ENCODE measurements at places on chromosomes 16 and 17.
A peak's percentile ranks its signal among the peaks of the same experiment; 100 is the strongest.

- DNase-seq = no peak
These were observed 60.6 kb downstream of the NT5M start for GRCh38 chr17:17363638-17364337.

DNA sequence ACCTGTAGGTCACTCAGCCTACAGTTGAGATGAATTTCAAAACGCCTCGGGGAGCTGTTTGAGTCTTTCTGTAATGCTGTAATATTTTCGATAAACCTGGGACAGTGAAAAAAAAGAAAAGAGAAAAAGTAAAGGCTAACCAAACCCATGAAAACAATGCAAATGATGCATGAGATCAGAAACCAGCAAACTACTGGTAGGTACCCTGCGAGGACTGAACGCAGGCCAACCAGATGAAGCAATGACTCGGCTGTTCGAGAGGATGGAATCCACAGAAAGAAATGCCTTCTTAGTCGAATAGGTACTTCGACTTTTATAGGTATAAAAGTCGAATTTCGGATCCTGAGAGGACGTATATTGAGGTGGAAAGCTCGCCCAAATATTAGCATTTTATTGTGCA, 509 bp upstream of the ATAD5 start:
- DNase-seq = no peak

- peak; percentile 27 for DNase-seq
These were observed 36.1 kb downstream of the CYB5D2 start for GRCh38 chr17:4179071-4179470.

DNA sequence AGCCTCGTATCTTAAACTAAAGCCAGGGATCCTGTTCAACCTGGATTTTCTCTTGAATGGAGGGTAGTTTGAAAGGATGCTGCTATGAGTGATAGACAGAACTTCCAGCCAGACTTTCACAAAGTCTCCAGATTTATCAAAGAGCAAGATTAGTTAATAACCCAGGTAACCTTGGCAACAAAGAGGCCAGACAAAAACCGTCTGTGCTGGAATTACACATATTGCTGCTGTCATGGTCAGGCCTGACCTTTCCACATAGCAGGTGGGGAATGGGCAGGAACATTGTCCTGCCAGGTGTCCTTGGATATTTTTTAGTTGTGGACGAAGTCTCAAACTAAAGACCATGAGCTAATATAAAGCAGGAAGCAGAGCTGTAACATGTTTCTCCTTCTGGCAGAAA, 52.5 kb downstream of the HLF start:
- no peak for DNase-seq

DNA sequence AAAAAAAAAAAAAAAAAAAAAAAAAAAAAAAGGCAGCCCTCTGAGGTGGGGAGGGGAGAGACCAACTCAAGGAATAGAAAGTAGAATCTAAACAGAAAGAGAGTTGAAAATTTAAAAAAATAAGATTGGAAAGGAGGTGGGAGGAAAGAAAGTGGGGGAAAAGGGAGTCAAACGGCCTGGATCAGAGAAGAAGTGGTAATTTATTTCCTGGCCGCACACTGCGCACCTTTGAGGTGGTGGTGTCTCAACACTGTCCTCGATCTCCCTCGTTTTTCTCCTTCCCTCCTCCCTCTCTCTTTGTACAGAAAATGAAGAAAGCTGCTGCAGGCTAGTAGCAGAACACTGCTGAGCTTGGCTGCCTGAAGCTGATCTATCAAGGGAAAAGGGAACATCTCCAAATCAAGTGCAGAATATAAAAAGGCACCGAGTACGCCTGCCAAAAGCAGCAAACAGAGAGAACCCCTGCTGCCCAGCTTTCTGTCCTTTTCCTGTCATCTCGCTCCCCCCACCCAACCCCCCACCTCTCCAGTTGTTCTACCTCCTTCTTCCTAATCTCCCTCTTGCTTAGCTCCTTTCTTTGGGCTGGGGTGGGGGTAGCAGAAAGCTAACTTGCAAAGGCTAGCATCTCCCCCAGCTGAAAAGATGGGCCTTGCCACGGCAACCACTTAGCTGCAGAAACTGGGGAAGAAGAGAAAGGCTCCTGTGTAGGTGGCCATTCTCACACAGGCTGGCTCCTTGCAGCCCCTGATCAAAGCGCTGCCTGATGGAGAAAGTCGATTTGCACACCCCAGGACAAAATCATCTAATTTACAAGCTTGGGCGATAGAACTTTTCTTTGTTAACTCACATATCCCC, 22.5 kb downstream of the AXIN2 start:
- no peak for DNase-seq

- DNase-seq = peak; percentile 49
These were observed 1.8 kb upstream of the RARA start for GRCh38 chr17:40307001-40307730.

DNA sequence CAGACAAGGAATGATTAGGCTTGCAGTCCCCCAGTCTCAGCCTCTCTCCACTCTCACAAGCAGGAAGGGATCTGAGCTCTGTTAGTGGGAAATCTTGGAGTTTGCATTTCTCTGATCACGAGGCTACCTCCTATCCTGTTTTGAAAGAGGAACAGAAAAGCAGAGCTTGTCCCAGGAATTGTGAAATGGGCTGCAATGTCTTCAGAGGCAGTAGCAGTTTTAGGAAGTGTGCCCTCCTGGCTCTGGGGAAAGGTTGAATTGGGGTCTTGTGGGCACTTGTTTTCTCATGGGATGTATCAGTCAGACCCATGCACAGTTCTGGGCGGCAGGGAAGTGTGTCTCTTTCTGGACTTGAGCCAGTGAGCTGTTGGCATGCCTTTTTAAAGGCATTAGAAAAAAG, 22.8 kb downstream of the NUP85 start:
- peak; percentile 96 for DNase-seq

DNA sequence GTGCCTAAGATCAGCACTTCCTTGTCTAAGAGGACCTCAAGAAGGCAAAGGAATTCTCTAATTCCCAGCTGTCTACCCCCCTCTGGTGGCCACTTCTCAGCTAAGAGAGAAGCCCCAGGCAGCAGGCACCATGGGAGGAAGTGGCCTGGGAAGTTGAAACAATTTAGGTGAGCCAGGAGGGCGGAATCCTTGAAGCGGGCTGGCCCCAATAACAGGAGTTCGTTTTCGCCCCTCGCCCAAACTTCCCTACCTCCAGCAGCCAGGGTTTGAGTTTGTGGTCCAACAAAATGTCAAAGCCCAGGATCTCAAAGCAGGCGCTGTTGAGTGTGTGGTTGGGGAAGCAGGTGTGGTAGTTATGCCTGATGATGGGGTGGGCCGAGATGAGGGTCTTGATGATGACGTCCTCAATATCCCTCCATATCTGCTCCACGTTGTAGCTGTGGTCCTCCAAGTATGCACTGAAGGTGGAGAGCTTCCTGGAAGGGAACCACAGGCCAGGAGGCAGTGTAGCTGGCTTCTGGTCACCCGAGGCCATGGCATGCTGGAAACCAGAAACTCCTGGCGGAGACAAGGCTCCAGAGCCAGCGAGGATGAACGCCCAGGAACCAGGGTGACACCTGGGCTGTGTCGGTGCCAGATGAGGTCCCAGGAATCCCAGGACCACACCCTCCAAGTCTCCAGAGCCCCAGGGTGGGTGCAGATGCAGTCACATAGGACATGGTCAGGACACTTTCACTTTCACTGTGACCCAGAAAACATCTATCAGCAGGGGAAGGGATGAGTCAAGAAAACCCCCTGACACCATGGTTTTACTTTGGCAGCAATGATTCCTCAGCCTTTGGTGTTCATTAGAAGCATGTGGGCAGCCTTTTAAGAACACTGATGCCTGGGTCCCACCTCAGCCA, 25.6 kb downstream of the TTLL6 start:
- peak; percentile 89 for DNase-seq

DNA sequence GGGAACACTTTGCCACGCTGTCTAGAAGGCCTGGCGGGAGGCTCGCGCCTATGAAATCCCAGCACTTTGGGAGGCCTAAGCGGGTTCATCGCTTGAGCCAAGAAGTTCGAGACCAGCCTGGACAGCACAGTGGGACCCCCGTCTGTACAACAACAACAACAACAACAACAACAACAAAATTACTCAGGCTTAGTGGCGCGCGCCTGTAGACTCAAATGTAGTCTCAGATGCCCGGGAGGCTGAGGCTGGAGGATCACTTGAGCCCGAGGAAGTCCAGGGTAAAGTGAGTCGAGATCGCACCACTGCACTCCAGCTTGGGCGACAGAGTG, 297 bp upstream of the SLFN13 start:
- DNase-seq = no peak

DNA sequence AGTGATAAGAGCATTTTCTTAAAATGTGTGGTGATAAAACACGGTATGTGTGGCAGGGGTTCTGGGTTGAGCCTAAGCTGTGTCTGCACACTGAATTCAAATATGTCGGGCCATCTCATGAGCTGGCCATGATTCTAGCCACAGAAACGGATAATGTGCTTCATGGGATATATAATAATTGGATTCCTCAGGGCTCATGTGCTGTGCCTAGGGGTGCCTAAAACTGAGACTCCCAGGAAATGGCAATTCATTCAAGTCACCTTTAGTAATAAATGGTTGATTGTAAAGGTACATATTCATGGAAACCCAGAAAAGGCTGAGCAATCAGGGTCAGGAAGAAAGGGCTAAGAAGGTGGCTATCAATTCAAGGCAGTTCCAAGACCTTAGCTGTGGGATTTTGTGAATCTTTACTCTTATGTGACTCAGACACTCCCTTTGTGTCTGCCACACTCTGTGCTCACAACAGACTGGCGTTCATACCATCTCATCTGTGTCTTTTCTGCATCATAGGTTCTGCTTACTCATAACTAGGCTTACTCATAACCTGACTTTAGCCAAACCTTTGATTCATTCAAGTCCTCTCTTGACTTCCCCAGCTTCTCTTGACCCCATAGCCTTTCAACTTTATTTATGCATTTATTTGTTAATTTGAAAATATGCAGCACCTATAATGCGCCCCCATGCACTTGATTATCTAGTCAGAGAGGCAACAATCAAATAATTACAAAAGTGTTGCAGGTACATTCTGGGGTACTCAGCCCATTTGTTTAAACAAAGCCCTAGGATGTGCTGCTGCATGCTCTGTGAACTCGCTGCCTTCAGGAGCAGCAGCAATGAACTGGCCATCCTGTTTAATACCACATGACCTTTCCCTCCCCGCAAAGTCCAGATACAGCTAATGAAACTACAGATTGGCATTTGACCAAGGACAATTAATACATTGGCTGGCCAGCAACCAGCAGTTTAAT, 28.4 kb upstream of the MED13 start:
- peak; percentile 58 for DNase-seq

DNA sequence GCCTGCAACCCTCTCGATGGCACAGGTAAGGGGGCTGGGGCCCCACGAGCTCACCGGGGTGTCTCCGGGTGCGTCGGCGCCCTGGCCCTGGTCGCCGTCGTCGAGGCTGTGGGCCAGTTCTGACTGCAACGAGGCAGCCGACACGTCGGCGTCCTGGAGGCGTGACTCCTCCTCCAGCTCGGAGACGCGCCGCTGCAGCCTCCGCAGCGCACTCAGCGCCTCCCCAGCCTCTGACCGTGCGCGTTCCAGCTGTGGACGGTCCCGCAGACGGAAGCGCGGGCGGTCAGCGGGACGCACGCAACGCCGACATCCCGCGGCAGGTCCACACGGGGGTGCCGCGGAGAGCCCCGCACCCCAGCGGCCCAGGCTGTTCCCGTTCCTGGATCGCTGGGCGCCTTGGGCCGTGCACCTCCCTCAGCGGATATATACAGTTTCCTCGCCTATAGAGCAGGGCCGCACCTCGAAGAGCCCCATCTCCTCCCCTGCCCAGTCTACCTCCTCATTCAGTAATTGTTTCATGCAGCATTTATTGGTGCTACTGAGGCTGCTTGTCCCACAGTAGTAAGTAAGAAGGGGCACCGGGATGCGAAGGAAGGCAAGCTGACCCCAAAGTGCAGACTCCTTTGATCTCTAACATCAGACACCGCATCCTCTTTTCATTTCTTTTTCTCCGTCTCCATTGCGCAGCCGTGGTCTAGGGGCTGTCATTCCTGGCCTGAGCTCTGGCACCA, 5.8 kb downstream of the THOC6 start:
- peak; percentile 50 for DNase-seq

DNA sequence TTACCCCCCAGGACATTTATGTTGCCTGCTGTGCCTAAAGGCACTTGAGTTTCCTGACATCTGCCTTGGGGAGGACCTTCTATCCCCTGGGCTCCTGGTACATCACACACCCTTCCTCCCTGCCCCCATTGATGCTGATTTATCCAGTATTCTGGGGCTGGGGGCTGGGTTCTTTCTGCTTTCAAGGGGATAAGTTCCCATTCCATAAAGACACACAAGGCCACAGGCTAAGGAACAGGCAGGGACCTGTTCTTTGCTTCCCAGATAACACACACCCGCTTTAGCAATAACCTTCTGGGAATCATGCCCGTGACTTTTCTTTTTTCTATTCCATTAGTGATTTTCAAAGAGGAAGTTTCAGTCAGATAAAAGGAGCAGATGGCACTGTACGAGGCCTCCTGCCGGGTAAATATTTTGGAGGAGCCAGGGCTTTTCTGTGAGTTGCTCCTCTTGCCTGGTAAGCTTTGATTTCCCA, 30.6 kb downstream of the CHD9 start:
- no peak for DNase-seq

GRCh38 chr16:48384520-48385252, 527 bp downstream of the SIAH1 start:
- DNase-seq = peak; percentile 68

DNA sequence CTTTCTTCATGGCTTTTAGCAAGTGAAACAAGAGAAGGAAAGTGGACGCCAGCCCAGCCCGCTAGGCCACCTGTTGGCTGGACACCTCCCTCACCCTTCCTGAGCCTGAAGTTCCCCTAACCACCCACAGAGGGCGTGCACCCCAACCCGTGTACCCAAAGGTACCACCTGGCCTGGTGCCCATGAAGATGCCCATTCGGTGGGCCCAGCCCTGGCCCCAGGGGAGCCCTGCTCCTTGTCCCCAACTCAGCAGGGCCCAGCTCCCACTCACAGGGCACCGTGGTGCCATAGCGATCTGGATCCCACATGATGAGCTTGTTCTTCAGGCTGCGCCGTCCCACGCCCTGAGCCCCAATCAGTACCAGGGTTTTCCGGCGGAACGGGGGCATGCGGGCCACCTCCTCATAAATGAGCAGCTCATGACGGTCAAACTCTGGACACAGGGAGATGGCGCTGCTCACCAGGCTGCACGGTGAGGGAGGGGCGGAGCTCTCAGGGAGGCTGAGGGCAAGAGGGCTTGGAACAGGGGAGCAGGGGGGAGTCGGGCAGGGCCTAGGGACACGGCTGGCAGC, 26.8 kb downstream of the MPP2 start:
- DNase-seq = peak; percentile 23

- no peak for DNase-seq
These were observed 22.5 kb downstream of the HEATR9 start for GRCh38 chr17:35846055-35846809.

All from suppressor macrophage treated with lipopolysaccharide for 4 hours (primary cell).